Thyroid gland (tissue), 4 donors: ENCODE measurements at places on chromosomes 3 and 15. TPM values are rescaled to one million over a fixed set of nuclear protein-coding genes. Genes with fewer than 3 reads are reported as not detected.

GRCh38 chr15:95733931-95734330 is 596.6 kb upstream of the NR2F2 start:
- H3K27ac ChIP-seq, result no peak overlapping the region
- no peaks in the 10 kb centered on the region for H3K4me1 ChIP-seq
- no peak overlapping the region for H3K4me3 ChIP-seq
- no peaks in the 10 kb centered on the region for H3K27me3 ChIP-seq
- DNase-seq, result no peak

DNA sequence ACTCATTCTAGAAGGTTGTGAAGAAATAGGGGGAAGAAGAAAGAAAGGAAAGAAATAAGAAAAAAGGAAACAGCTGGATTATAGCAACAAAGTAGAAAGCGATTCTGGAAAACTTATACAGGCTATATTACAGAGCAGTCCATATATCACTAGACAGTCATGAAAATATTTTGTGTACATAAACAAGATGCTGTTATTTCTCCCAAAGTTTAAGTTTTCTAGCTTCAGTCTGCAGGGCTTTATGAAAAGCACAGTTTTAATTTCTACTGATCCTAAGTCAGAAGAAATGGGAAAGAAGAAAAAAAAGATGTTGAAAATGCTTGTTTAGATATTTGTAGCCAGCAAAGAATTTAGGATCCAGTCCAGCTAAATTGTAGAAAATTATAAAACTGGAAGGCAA is 321.4 kb upstream of the NDN start:
- DNase-seq, result no peak
- H3K27me3 ChIP-seq, result no peaks in the 10 kb centered on the region
- no peaks in the 10 kb centered on the region for H3K4me1 ChIP-seq
- no peaks in the 10 kb centered on the region for H3K36me3 ChIP-seq

GRCh38 chr3:125662675-125663074 is 67.4 kb upstream of the OSBPL11 start:
- H3K27ac ChIP-seq, result no peak overlapping the region
- H3K4me1 ChIP-seq, result no peaks in the 10 kb centered on the region
- no peak overlapping the region for H3K4me3 ChIP-seq
- DNase-seq, result no peak

Gene CLDN16
- total RNA-seq, result 0.27 TPM

GRCh38 chr3:65483480-65483879 is 555.2 kb downstream of the MAGI1 start:
- peaks cover 43% of the 10 kb centered on the region for H3K4me1 ChIP-seq
- H3K27ac ChIP-seq, result no peak overlapping the region
- H3K36me3 ChIP-seq, result no peaks in the 10 kb centered on the region
- no peak overlapping the region for H3K4me3 ChIP-seq
- no peaks in the 10 kb centered on the region for H3K27me3 ChIP-seq

Gene GDPGP1
- total RNA-seq, result 28.1 TPM

Gene RARRES1
- total RNA-seq, result 5.3 TPM

DNA sequence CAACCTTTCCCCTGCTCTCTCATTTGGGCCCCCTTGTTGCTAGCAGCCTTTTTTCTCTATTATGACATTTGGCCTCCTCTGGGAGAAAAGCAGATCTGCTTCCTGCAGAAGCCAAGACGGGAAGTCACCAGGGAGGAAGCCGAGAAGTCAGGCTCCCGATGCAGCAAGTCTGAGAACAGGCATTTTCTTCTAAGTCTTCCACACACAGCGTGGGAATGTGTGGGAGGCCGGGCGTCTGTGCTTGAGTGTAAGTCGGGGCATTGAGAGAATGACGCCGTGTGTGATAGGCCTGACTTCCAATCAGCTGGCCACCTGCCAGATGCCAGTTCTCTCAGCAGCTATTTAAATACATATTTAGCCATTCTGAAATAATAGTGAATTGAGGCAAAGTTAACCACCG is 75.8 kb upstream of the FAM98B start:
- no peaks in the 10 kb centered on the region for H3K4me1 ChIP-seq
- H3K27me3 ChIP-seq, result no peaks in the 10 kb centered on the region

Gene CNTN4
- total RNA-seq, result 33.6 TPM

- H3K27me3 ChIP-seq, result no peaks in the 10 kb centered on the region
- no peak overlapping the region for H3K4me3 ChIP-seq
- DNase-seq, result no peak
These were observed 29.5 kb downstream of the SLCO3A1 start for GRCh38 chr15:91882858-91883586.

- no peaks in the 10 kb centered on the region for H3K4me1 ChIP-seq
- H3K27me3 ChIP-seq, result no peaks in the 10 kb centered on the region
These were observed 27.6 kb upstream of the ATP2C1 start for GRCh38 chr3:130866327-130866726.

GRCh38 chr3:132254076-132254755 is 63.0 kb upstream of the ACP3 start:
- H3K27ac ChIP-seq, result peak overlapping the region; percentile 3
- DNase-seq, result no peak
- peaks cover 17% of the 10 kb centered on the region for H3K4me1 ChIP-seq
- H3K4me3 ChIP-seq, result no peak overlapping the region
- H3K27me3 ChIP-seq, result no peaks in the 10 kb centered on the region

- peaks cover 4% of the 10 kb centered on the region for H3K36me3 ChIP-seq
- H3K4me1 ChIP-seq, result no peaks in the 10 kb centered on the region
- H3K27me3 ChIP-seq, result no peaks in the 10 kb centered on the region
- no peak overlapping the region for H3K4me3 ChIP-seq
- H3K27ac ChIP-seq, result no peak overlapping the region
- DNase-seq, result no peak
These were observed 17.2 kb downstream of the NXPE3 start for GRCh38 chr3:101796077-101796680.

- no peaks in the 10 kb centered on the region for H3K27me3 ChIP-seq
- peak; percentile 29 for DNase-seq
- H3K4me1 ChIP-seq, result no peaks in the 10 kb centered on the region
- H3K4me3 ChIP-seq, result no peak overlapping the region
- H3K27ac ChIP-seq, result no peak overlapping the region
These were observed 258.9 kb downstream of the UACA start for GRCh38 chr15:70504299-70504951.

- no peaks in the 10 kb centered on the region for H3K27me3 ChIP-seq
- H3K36me3 ChIP-seq, result no peaks in the 10 kb centered on the region
These were observed 51.6 kb upstream of the THUMPD3 start for GRCh38 chr3:9311228-9311627.

Gene ZDHHC23
- 31.1 TPM for total RNA-seq

GRCh38 chr3:123525433-123525832 is 59.4 kb downstream of the HACD2 start:
- no peak overlapping the region for H3K27ac ChIP-seq
- H3K27me3 ChIP-seq, result no peaks in the 10 kb centered on the region
- DNase-seq, result no peak

- no peaks in the 10 kb centered on the region for H3K36me3 ChIP-seq
- peaks cover 7% of the 10 kb centered on the region for H3K4me1 ChIP-seq
- H3K4me3 ChIP-seq, result no peak overlapping the region
- no peak overlapping the region for H3K27ac ChIP-seq
- no peak for DNase-seq
- no peaks in the 10 kb centered on the region for H3K27me3 ChIP-seq
These were observed 182.8 kb downstream of the THRB start for GRCh38 chr3:24311881-24312280.

- no peaks in the 10 kb centered on the region for H3K36me3 ChIP-seq
- peaks cover 20% of the 10 kb centered on the region for H3K4me1 ChIP-seq
- H3K27me3 ChIP-seq, result no peaks in the 10 kb centered on the region
- H3K4me3 ChIP-seq, result no peak overlapping the region
- DNase-seq, result peak; percentile 12
These were observed 161.9 kb downstream of the ATG7 start for GRCh38 chr3:11434017-11434526.

DNA sequence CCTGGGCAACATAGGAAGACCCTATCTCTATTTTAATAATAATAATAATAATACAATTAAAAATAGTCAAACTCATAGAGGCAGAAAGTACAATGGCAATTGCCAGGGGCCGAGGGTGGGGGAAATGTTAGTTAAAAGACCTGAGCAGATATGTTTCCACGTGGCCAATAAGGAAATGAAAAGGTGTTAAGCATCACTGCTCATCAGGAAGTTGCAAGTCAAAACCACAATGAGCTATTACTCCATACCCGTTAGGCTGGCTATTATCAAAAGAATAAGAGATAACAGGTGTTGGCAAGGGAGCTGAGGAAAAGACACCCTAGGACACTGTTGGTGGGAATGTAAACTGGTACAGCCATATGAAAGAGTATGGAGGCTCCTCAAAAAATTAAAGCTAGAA is 60.4 kb upstream of the PRSS50 start:
- H3K27me3 ChIP-seq, result no peaks in the 10 kb centered on the region
- DNase-seq, result no peak
- no peak overlapping the region for H3K4me3 ChIP-seq
- H3K36me3 ChIP-seq, result no peaks in the 10 kb centered on the region
- H3K4me1 ChIP-seq, result no peaks in the 10 kb centered on the region

DNA sequence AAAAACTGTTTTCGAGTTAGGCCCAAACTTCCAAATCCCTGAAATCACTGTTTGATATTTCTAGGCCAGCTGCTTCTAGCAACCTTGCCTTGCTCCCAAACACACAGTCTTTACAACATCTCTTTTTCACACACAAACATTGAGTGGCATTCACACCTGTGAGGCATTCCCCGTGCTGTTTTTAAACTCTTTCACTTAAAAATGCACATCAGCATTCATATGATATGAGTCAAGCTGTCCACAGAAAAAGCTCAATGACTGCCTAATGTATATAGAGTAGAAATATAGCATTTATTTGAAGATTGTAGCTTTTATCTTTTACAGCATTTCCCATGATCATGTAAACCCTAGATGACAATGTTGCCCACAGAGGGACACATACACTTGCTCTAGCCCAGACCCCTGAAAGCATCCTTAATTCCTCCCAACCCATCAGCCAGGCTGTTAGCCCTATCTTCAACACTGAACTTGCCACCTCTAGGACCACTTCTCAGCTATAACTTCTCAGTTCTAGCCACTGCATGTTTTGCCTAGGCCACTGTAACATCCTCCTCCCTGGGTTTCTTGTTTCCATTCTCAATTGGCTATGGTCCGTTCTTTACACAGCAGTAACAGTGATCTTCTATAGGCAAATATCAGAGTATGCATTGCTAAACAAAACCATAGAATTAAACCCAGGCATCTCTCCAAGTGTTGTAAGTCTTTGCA is 782.6 kb downstream of the DIPK2A start:
- H3K27ac ChIP-seq, result no peak overlapping the region
- no peaks in the 10 kb centered on the region for H3K4me1 ChIP-seq
- H3K36me3 ChIP-seq, result no peaks in the 10 kb centered on the region
- no peak for DNase-seq

Gene PPP4R2
- 71.3 TPM for total RNA-seq

Gene CFAP92
- total RNA-seq, result 2.5 TPM

GRCh38 chr3:4421121-4421520 is 45.9 kb downstream of the SUMF1 start:
- no peaks in the 10 kb centered on the region for H3K27me3 ChIP-seq
- H3K27ac ChIP-seq, result no peak overlapping the region

GRCh38 chr3:112519424-112520001 is 20.2 kb upstream of the BTLA start:
- peak; percentile 9 for DNase-seq
- H3K4me1 ChIP-seq, result no peaks in the 10 kb centered on the region
- H3K4me3 ChIP-seq, result no peak overlapping the region
- no peaks in the 10 kb centered on the region for H3K36me3 ChIP-seq
- no peak overlapping the region for H3K27ac ChIP-seq

DNA sequence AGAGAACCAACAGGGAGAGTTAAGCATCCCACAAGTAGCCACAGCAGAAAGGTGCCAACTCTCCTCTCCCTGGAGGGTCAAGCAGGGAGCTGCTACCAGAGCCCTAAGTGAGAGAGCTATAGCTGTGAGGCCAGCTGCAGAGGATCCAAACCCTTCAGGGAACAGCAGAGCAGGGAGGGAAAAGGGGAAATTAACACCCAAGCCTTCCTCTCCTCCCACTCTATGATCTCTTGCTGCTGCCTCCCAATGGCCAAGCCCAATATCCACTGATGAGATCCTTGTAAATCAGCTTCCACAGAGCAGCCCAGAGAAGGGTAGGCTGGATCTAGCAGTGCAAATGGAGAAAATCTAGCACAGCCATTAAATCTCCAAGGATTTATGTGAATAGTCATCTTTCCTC is 68.2 kb upstream of the THBS1 start:
- H3K27me3 ChIP-seq, result no peaks in the 10 kb centered on the region
- DNase-seq, result no peak
- no peak overlapping the region for H3K27ac ChIP-seq
- H3K4me3 ChIP-seq, result no peak overlapping the region
- no peaks in the 10 kb centered on the region for H3K4me1 ChIP-seq

Gene NEO1
- 39.6 TPM for total RNA-seq

DNA sequence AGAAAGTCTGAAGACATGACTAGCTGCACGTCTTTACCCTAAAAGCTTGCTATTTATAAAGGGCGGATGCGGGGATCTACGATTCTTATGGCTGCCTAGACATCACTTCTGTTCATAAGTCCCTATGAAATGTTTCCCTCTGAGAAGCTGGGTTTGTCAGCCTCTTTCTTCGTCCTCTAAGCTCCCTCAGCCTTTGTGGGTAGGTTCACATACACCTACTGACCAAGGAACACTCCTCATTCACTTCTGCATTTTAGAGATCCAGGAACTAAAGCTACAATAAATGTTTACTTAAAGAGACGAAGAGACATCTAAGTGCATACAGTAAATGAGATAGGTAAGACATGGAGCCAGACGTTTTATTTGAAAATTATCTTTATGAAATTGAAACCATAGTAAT is 16.7 kb upstream of the RAMAC start:
- H3K27me3 ChIP-seq, result no peaks in the 10 kb centered on the region
- no peaks in the 10 kb centered on the region for H3K4me1 ChIP-seq
- no peak for DNase-seq
- H3K27ac ChIP-seq, result no peak overlapping the region
- no peak overlapping the region for H3K4me3 ChIP-seq
- H3K36me3 ChIP-seq, result no peaks in the 10 kb centered on the region

DNA sequence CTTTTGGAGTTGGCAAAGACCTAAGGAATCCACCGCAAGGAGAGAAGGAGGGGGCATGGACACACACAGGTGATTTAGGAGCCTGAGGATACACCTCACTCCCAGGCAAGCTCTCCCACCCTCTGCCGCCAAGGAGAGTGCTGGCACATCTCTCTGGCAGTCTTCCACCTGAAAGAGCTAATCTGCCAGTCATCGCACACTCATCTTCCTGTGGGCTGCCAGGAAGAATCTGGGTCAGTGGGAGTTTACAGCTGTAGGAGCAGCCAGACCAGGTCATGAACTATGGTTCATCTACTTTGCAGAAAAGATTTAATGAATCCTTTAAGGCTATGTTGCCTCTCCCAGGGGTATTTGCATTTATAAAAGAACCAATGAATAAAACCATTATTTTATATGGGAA is 170.6 kb upstream of the TSC22D2 start:
- peak; percentile 63 for DNase-seq
- H3K36me3 ChIP-seq, result no peaks in the 10 kb centered on the region
- H3K4me3 ChIP-seq, result no peak overlapping the region
- H3K27me3 ChIP-seq, result no peaks in the 10 kb centered on the region
